ENCODE measurements at places on chromosomes 13 and 19.

- DNase-seq = no peak
Observed at GRCh38 chr13:52931539-52932431, 83.3 kb upstream of the PCDH8 start.

DNA sequence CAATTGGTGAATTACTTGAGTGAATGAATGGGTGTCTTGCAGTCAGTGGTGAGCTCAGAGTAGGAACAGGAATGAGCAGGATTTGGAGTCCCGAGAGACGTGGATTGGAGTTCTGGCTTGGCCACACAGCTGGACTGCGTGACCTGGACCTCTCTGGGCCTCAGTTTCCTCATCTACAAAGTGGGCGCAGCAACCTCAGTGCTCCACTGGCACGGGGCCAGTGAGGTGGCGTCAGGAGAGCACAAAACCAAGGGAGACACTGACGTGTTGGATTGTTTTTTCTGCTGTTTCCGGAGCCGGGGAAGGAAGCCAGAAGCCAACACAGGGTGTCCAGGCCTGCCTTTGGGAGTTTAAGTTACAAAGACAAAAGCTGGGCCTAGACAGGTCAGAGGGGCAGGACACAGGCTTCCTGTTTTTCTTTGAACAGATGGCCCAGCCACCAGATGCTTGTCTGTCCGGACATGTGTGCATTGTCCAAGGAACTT is 6.5 kb upstream of the DOCK6 start:
- peak; percentile 47 for DNase-seq

- DNase-seq = no peak
Observed at GRCh38 chr13:111021270-111021669, 93.8 kb upstream of the ARHGEF7 start.

- peak; percentile 67 for DNase-seq
Observed at GRCh38 chr19:10238172-10238783, 7.1 kb upstream of the S1PR2 start.

DNA sequence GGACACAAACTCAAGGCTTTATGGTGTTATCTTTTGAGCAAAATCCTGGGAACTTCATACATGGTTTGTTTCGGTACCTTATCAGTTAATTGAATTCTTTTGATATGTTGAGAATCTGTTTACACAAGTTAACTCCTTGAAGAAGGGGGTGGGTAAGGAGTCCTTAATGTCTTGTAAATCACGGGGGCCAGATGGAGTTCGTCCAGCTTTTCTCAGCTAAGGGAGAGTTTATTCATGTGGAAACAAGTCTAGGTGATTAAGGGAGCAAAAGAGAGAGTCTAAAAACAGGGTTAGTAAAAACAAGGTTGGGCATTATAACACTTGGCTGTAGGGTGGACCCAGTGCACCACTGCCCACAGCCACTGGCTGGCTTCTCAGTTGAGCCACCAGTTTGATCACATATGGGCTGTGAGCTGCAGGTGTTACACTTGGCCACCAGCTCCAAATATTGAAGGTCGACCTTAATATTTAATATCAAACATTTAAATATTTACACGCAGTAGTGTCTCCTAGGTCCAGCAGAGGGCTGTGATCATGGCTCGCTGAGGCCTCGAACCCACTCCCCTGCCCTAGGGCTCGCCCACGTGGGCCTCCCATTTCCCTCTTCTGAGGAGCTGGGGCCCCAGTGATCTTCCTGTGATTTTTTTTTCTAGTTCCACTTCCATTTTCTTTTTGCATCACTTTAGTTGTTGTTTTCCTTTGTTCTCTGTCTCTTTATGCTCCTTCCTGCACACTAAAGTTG is 21.0 kb upstream of the ZNF43 start:
- DNase-seq = no peak

GRCh38 chr13:50529154-50529882 is 314.2 kb downstream of the DLEU7 start:
- DNase-seq = no peak

DNA sequence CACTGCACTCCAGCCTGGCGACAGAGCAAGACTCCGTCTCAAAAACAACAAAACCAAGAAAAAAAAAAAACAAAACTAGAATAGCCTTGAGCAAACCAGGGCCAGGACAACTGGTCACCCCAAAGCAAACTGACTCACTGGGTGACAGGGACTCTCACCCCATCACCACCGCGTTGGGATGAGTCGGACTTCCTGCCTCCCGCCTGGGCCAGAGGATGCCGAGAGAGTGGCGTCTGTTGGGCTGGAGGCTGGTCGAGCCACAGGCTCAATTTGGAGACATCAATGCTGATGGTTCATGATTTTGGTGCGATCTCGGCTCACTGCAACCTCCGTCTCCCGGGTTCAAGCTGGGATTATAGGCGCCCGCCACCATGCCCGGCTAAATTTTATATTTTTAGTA is 11.6 kb downstream of the TMPRSS9 start:
- peak; percentile 52 for DNase-seq

DNA sequence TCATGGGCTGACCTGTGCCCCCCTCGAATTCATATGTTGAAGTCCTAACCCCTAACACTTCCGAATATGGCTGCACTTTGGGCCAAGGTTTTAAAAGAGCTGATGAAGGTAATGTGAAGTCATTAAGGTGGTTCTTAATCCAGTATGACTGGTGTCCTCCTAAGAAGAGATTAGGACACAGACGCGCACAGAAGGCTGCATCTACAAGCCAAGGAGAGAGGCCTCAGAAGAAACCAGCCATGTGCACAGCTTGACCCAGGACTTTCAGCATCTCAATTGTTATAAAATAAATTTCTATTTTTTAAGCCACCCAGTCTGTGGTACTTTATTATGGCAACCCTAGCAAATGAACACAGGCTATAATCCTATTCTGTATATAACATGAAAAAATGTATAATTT is 99.9 kb downstream of the DOCK9 start:
- DNase-seq = no peak

- DNase-seq = no peak
Observed at GRCh38 chr13:50847501-50847900, 4.0 kb upstream of the DLEU7 start.

Measured in NB4 (cell line).